ENCODE measurements at places on chromosomes 5 and 9. TPM values are rescaled to one million over a fixed set of nuclear protein-coding genes. Genes with fewer than 3 reads are reported as not detected.

GRCh38 chr5:44660251-44660650, 148.5 kb upstream of the MRPS30 start:
- no peak overlapping the region for H3K27ac ChIP-seq
- no peaks in the 10 kb centered on the region for H3K27me3 ChIP-seq
- no peaks in the 10 kb centered on the region for H3K4me1 ChIP-seq
- H3K4me3 ChIP-seq, result no peak overlapping the region

DNA sequence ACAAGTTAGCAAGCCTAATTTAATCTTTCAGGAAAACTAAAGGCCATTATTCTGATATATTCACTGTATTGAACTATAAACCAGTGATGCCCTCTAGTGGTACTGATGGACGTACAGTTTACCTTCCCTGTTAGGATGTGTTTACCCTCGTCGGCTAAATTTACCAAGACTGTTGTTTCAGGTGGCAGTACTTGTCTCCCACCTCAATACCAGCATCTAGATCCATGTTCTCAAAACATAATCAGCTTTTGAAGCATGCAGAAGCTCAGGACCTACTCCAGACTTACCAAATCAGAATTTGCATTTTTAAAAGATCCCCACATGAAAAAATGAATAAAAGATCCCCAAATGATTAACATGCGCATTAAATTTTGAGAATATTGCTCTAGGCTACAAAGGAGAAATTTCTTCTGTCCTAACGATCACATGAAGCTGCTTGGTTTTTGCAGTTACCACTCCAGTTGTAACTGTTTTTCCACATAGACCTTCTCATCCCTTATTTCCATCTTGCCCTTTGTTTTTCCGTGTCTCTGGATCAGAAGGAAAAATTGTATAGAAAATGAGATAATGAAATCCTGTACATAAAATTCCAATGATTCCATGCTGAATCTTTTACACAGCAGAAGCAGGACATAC, 3.2 kb upstream of the BAAT start:
- DNase-seq, result no peak
- peak overlapping the region; percentile 65 for H3K27ac ChIP-seq
- peaks cover 53% of the 10 kb centered on the region for H3K36me3 ChIP-seq
- H3K4me1 ChIP-seq, result peaks cover 22% of the 10 kb centered on the region
- no peaks in the 10 kb centered on the region for H3K27me3 ChIP-seq
- no peak overlapping the region for H3K4me3 ChIP-seq

DNA sequence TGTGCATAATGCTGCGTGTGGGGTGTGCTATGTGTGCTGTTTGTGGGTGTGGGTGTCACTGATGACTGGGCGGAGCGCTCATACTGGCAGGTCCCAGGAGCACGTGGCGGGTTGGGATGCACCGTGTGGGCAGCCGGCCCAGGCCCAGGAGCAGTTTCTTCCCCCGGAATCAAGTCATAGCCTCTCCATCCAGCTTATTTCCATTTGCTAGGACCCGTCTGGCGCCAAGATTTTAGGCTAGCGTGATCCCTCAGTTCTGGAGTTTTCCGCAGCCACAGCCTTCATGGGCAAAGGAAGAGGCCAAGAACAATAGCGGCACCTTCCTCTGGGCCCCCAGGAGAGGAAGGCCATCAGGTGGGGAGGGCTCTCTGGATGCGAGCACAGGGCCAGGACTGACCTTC, 43.3 kb upstream of the NEURL1B start:
- no peak for DNase-seq
- no peak overlapping the region for H3K4me3 ChIP-seq
- H3K36me3 ChIP-seq, result no peaks in the 10 kb centered on the region
- peaks cover 3% of the 10 kb centered on the region for H3K27me3 ChIP-seq
- no peaks in the 10 kb centered on the region for H3K4me1 ChIP-seq

DNA sequence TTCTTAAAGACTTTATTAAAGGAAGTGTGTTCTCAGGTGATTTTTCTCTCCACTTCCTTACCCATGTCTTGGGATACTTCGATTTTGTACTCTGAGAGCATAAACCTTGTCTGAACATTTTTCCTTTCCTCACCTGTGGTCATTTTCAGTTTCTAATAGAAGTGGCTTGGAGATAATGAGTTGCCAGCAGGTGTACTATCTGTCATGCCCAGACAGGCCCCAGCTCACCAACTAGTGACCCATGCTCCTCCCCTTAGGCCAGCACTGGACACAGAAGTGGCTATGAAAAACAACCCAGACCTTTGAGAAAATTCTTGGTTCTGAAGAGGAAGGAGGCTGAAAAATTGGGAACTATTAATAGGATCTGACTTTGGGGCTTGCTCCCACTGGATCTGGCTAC, 49.2 kb upstream of the SMIM32 start:
- H3K4me1 ChIP-seq, result peaks cover 1% of the 10 kb centered on the region
- no peak overlapping the region for H3K4me3 ChIP-seq
- H3K36me3 ChIP-seq, result no peaks in the 10 kb centered on the region
- no peak for DNase-seq
- no peak overlapping the region for H3K27ac ChIP-seq
- H3K27me3 ChIP-seq, result peaks cover 5% of the 10 kb centered on the region

DNA sequence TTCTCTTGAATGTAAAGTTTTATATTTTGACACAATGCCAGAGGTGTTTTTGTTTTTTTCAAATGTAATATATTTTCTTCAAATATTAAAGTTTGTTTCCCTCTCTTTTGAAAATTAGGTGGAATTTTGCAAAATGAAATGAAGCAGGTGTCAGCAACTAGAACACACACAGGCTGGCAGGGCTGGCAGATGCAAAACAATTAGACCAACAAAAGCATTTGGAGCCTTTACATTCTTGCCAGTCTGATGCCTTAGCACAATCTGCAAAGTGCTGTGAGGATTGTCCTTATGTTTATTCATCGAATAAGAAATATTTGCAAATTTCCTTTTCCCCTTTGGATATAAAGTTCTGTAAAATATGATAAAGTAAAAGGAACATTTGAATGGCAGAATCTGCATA, 1063.9 kb downstream of the CDH9 start:
- H3K27me3 ChIP-seq, result no peaks in the 10 kb centered on the region
- H3K36me3 ChIP-seq, result no peaks in the 10 kb centered on the region
- no peak for DNase-seq

- no peak overlapping the region for H3K27ac ChIP-seq
- no peak overlapping the region for H3K4me3 ChIP-seq
- no peaks in the 10 kb centered on the region for H3K36me3 ChIP-seq
- no peaks in the 10 kb centered on the region for H3K27me3 ChIP-seq
These were observed 14.2 kb upstream of the QSOX2 start for GRCh38 chr9:136259836-136260235.

GRCh38 chr9:131545786-131546335, 538 bp downstream of the PRRT1B start:
- H3K27ac ChIP-seq, result no peak overlapping the region
- H3K4me3 ChIP-seq, result no peak overlapping the region
- H3K27me3 ChIP-seq, result peaks cover 42% of the 10 kb centered on the region

- no peak overlapping the region for H3K27ac ChIP-seq
- no peak for DNase-seq
- peaks cover 2% of the 10 kb centered on the region for H3K36me3 ChIP-seq
- H3K27me3 ChIP-seq, result no peaks in the 10 kb centered on the region
- no peak overlapping the region for H3K4me3 ChIP-seq
These were observed 16.2 kb downstream of the PBX3 start for GRCh38 chr9:125763394-125763801.

DNA sequence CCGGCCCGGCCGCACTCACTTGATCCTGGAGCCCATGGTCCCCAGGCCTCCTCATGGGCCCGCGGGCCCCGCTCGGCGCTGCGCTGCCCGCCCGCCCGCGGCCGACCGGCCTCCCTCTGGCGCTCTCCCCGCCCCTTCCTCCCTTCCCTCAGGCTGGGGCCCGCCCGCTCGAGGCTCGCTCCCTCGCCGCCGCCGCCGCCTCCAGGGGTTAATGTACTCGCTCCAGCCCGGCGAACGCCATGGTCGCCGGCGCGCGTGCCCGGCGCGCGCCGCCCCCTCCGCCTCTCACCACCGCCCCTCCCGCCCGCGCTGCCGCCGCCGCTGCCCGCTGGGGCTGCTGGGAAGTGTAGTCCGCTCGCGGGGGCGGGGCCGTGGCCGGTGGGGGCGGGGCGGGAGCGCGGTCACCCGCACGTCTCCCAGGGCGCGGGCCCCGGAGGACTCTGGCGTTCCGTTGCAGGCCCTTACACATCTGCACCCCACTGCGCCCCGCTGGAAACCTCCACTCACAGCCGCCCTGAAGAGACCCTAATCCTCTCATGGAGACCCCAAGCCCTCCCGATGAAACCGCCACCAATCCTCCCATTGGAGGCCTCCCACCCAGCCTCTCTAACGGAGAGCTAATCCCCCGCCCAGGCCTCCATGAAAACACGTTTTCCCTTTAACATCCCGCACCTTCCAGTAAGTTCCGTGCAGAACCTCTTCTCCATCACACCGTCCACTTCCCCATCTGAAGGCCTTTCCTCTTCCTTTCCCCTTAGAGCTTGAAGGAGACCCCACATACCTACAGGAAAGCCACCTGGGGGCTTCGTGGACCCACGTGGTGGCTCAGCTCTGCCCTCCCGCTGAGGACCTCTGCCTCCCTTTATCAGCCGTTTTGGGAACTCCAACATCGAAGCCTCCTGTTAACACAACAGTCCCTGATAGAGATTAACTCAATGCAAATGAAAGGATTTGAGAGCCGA, at the start of gene DENND1A:
Gene DENND1A (minus strand): TSS at position 257 of the 962 bp plus-strand sequence. CDS start 221 bp downstream, at position 36.
- peak; percentile 94 for DNase-seq
- peak within 1 kb of the TSS; percentile 65 for H3K27ac ChIP-seq
- H3K4me1 ChIP-seq, result peaks cover 32% of the 10 kb centered on the region

- peak overlapping the region; percentile 40 for H3K4me3 ChIP-seq
- peaks cover 2% of the 10 kb centered on the region for H3K27me3 ChIP-seq
- peak; percentile 20 for DNase-seq
- no peak overlapping the region for H3K27ac ChIP-seq
- H3K36me3 ChIP-seq, result no peaks in the 10 kb centered on the region
These were observed 129.6 kb downstream of the KCNIP1 start for GRCh38 chr5:170633235-170634081.

- H3K27ac ChIP-seq, result no peak overlapping the region
- H3K4me3 ChIP-seq, result no peak overlapping the region
- no peaks in the 10 kb centered on the region for H3K27me3 ChIP-seq
- H3K36me3 ChIP-seq, result no peaks in the 10 kb centered on the region
- H3K4me1 ChIP-seq, result no peaks in the 10 kb centered on the region
These were observed 617.2 kb downstream of the NR2F1-AS1 start for GRCh38 chr5:92963800-92964199.

- no peaks in the 10 kb centered on the region for H3K4me1 ChIP-seq
- H3K36me3 ChIP-seq, result no peaks in the 10 kb centered on the region
- no peak overlapping the region for H3K27ac ChIP-seq
- peaks cover 2% of the 10 kb centered on the region for H3K27me3 ChIP-seq
- H3K4me3 ChIP-seq, result no peak overlapping the region
These were observed 90.3 kb upstream of the PHYKPL start for GRCh38 chr5:178322736-178323540.

- no peak overlapping the region for H3K4me3 ChIP-seq
- no peak overlapping the region for H3K27ac ChIP-seq
- no peaks in the 10 kb centered on the region for H3K4me1 ChIP-seq
- no peaks in the 10 kb centered on the region for H3K36me3 ChIP-seq
- DNase-seq, result no peak
- H3K27me3 ChIP-seq, result peaks cover 6% of the 10 kb centered on the region
These were observed 55.1 kb upstream of the NR5A1 start for GRCh38 chr9:124562328-124562727.

GRCh38 chr9:42386477-42386876, 203.0 kb downstream of the SPATA31A6 start:
- H3K27me3 ChIP-seq, result no peaks in the 10 kb centered on the region
- H3K27ac ChIP-seq, result no peak overlapping the region
- no peak overlapping the region for H3K4me3 ChIP-seq
- no peaks in the 10 kb centered on the region for H3K4me1 ChIP-seq
- no peaks in the 10 kb centered on the region for H3K36me3 ChIP-seq
- DNase-seq, result no peak

DNA sequence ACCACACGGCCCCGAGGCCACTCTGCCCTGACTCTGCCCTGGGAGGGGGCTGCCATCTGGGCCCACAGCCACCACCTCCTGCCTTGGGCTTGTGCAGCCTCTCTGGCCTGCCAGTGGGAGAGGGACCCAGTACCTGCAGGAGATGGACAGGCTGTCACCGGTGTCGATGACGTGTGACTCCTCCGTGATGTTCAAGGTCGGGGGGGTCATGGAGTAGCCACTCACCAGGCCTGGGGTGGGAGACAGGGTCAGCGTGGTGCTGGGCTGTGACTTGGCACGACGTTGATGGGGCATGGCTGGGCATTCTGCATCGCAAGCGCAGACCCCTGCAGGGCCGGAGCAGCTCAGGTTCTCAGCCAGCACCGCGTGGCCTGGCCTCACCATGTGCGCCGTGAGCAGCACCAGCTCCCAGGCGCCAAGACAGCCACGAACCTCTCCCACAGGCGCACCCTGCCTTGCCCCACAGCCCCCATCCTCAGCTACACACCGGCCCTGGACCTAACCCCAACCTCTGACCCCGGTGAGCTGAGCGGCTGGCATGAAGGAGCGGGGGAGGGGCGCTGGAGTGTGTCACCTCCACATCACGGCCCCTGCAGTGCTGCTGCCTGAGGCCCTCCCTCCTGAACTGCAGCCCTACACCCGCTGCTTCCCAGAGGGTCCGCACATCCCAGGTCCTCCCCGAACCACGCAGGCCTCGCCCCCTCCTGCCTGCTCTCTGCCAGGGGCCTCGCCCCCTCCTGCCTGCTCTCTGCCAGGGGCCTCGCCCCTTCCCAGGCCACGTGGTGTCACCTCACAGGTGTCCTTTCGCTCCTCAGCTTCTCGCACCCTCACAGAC, 17.6 kb downstream of the FLT4 start:
- no peaks in the 10 kb centered on the region for H3K27me3 ChIP-seq
- H3K36me3 ChIP-seq, result no peaks in the 10 kb centered on the region
- H3K4me1 ChIP-seq, result no peaks in the 10 kb centered on the region
- H3K27ac ChIP-seq, result no peak overlapping the region

GRCh38 chr5:45604092-45604491, 92.1 kb downstream of the HCN1 start:
- H3K27ac ChIP-seq, result no peak overlapping the region
- no peak for DNase-seq
- H3K4me3 ChIP-seq, result no peak overlapping the region
- no peaks in the 10 kb centered on the region for H3K27me3 ChIP-seq
- no peaks in the 10 kb centered on the region for H3K4me1 ChIP-seq
- H3K36me3 ChIP-seq, result no peaks in the 10 kb centered on the region

DNA sequence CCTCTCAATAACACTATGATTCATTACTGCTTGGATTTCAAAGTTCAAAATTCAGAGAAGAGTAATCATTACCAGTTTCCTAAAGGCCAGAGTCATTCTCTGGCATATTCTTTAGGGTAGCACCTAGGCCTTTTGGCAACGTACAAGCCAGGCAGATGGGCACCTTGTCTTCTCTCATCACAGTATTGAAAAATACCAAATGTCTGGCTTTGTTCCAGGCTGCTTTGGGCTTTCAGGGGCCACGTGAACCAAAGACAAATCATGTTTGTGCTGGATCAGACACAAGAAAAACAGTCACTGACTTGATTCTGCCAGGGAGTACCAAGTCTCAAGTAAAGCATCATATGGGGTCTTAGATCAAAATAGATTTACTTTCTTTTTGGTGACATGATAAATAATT, 15.5 kb downstream of the MEGF9 start:
- DNase-seq, result no peak
- no peaks in the 10 kb centered on the region for H3K27me3 ChIP-seq
- no peak overlapping the region for H3K4me3 ChIP-seq
- H3K4me1 ChIP-seq, result peaks cover 22% of the 10 kb centered on the region

The LCN9 gene
- not detected for total RNA-seq

The PCDHGC3 gene
- not detected for total RNA-seq

The GZMA gene
- 13.7 TPM for total RNA-seq

The TAF11L6 gene
- not detected for total RNA-seq

The QSOX2 gene
- 19.0 TPM for total RNA-seq

The LPCAT1 gene
- 51.4 TPM for total RNA-seq

The MZB1 gene
- total RNA-seq, result 26.3 TPM

The PCDHGA9 gene
- not detected for total RNA-seq
